ENCODE measurements at places on chromosomes 4 and X.

DNA sequence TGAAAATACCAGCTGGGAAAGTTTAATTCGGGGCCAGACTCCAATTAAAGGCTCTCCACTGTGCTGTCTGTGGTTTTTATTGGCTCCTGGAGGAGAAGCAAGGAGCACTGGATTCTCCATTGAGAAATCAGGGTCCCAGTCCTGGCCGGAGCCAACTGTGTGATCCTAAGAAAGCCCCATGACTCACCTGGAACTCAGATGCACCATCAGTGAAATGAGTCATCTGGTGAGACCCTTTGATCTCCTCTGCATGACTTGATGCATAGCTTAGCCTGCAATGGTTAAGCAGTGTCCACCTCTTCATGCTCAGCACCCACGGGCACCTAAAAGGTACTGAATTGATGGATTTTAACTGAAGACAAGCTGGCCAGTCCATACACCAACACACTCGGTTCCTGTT lies 119.2 kb upstream of the VCX3B start:
- no peak for DNase-seq

DNA sequence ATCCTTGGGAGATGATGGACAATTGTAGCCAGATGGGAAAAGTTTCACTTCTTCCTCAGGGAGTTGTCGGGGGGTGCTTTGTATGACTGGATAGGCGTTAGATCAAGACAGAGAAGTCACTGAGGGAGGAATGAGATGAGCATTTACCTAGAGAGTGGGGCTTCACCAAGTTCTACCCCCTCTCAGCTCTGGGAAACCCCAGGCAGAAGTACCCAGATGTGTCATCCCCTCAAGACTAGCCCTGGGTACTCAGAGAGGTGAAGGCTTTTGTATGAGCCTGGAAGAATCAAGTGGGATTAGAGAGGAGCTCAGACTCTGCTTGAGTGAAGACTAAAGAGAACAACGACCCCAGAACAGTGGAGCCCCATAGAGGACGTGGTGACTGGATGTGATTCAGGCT lies 1.9 kb downstream of the MAGEB1 start:
- DNase-seq = no peak

DNA sequence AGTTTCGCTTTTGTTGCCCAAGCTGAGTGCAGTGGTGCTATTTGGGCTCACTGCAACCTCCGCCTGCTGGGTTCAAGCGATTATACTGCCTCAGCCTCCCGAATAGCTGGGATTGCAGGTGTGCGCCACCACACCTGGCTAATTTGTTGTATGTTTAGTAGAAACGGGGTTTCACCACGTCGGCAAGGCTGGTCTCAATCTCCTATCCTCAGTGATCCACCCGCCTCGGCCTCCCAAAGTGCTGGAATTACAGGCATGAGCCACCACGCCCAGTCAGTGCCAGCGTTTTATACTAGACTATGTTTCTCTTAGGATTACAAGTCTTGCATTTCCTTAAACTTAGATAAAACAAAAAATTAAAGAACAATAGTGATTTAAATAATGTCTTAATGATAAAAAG lies 13.0 kb downstream of the KLF3 start:
- no peak for DNase-seq

DNA sequence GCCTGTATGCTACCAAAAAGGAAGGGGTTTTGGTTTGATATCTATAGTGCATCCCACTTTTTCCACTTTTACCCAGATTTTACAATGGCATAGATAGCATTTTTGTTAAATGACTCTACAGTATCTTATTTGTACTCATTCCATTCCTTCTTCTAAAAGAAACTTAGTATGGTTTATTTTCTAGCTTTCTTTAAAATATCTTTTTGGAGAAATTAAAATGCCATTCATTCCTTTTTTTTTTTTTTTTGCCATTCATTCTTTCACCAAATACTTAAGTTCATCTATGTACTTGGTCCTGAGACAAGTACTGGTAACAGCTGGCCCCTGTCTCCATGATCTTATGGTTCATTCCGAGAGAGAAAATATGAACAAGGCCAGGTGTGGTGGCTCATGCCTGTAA lies 49.1 kb downstream of the MID1 start:
- DNase-seq = no peak

DNA sequence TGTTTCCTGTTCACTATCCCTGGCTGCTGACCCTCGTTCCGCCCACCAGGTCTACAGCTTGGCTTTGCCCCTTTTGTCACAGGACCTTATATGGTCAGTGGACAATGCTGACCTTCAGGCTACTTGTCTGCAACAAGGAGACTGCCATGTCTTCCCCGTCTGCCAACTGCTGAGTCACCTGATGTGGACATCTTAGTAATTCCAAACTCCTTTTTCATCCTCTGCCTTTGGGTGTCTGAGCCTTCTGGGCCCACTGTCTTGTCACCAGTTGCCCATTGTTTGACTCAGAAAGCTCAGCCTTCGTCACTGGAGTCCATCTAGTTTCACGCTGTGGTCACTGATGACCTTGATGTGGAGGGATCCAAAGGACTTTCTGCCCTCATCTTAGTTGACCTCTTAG lies 30.2 kb downstream of the GPRIN3 start:
- no peak for DNase-seq

DNA sequence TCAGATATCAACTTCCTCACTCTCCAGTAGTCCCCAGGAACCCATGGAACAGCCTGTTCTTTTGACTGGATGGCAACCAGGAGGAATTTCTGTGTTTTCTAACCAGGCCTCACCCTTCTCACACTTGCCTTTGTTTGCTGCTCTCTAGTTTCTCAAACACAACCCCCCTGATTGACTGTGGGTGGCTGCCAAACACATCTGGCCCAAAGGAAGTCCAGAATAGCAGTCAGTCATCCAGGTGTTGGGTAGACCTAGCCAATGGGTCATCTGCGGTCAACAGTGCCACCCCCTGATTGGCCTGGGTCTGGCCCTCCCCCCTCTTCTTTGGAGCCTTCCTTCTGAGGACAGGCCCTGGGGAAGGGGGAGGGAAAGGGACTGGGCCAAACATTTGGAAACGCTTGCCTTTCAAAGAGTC lies 53.7 kb downstream of the MSX1 start:
- no peak for DNase-seq

GRCh38 chrX:38618180-38618579 lies 56.8 kb downstream of the TSPAN7 start:
- no peak for DNase-seq

DNA sequence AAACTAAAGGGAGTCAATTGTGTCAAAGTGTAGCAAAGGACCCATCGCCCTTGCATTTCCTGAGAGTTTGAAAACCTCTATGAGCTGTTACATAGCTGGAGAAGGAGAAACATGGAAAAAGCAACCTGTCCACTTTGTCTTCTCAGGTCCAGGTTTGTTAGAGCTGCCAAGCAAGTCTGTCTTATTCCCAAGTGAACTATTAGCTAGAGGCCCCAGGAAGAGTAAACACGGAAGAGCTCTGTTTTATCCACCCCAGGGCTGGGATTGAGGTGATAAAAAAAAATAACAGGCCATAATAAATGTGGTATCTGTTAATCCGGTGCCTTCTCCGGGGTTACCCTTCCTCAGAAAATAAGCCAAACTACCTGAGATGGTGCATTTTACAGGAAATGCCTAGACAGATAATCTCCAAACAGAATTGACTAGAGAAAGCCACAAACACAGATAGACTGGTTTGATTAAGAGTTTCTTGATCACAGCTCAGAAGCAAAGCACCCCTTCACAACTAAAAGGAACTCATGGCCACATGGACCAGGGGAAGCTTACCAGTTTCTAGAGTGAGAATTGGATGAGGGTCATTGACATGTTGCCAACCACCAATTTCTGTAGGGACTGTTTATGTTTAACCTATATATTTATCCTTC lies 35.9 kb upstream of the RELL1 start:
- peak; percentile 20 for DNase-seq

DNA sequence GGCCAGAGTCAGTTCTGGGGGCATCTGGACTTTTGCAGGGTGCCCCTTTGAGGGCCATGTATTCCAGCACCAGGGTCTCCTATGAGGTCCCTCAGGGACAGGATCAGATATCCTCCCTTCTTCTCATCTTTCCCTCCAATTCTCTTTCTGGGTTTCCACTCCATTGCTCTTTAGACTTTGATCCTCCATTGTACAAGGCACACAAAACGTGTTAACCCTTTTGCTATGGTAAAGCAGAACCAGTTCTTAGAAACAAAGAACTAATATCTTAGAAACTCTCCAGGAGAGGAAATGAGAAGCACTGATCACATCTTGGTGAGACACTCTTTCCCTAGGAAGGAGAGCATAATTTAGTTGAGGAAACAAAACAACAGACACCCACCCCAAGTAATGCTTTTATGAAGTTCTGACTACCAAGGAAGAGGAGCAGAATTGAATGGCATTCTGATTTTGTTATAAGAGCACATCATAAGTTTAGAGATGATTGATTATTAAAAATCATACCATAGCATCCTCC lies 200.7 kb upstream of the NPY2R start:
- no peak for DNase-seq

- peak; percentile 60 for DNase-seq
Observed at GRCh38 chr4:47531241-47531953, 46.3 kb downstream of the ATP10D start.

GRCh38 chr4:20395160-20395773 lies 143.6 kb downstream of the SLIT2 start:
- DNase-seq = no peak

GRCh38 chr4:33323393-33323792 lies 2603.2 kb downstream of the PCDH7 start:
- DNase-seq = no peak

DNA sequence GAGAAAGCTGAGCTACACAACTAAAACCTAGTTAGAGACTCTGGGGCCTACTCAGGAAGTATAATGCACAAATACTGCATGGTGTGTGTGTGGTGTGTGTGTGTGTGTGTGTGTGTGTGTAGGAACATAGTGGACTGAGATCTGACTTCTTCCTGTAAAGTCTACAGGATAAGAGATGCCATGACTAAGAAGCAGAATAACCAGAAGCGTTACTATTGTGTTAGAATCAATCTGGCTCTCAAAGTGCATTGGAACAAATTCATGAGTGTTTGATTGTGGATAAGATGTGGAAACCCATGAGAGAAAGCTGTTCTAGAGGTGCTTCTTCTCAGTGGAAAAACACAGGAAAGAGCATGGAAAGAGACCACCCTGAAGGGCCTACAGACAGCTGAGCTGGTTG lies 302.1 kb downstream of the INPP4B start:
- DNase-seq = no peak

- peak; percentile 40 for DNase-seq
Observed at GRCh38 chr4:2261853-2262144, at the start of gene MXD4. Gene MXD4, minus strand, starts transcription at chr4:2262109. Its CDS starts 129 bp downstream, at chr4:2261980.

GRCh38 chr4:134201216-134202161 lies at the start of gene PABPC4L:
Gene PABPC4L, minus strand, starts transcription at chr4:134201789. Its CDS starts 770 bp downstream, at chr4:134201019.
- DNase-seq = no peak

GRCh38 chr4:163810755-163811154 lies 316.3 kb downstream of the TMA16 start:
- DNase-seq = no peak

DNA sequence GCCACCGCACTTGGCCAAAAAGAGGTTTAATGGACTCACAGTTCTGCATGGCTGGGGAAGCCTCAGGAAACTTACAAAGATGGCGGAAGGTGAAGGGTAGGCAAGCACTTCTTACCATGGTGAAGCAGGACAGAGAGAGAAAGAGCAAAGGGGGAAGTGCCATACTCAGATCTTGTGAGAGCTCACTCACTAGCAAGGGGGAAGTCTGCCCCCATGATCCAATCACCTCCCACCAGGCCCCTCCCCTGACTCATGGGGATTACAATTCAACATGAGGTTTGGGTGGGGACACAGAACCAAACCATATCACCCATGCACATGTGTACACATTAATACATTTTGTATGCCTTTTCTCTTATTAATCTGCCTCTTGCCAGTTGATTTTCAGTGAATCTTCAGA lies 77.2 kb upstream of the HSD17B10 start:
- no peak for DNase-seq

- DNase-seq = no peak
Observed at GRCh38 chr4:68218044-68218443, 27.4 kb downstream of the TMPRSS11B start.

DNA sequence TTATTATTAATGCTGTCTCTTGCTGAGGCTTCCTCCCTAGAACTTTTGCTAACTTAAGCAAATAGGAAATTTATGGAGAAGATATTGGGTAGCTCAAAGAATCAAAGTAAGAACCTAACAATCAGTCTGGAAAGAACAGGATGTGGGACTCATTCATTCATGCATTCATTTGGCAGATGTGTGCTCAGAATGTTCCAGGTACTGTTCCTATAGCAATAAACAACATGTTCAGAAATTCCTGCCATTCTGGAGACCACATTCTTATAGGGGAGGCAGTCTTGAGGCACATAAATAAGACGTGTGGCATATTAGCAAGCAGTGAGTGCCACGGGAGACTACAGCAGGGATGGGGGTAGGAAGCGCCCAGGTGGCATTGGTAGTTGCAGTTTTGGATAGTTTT lies 5.0 kb downstream of the GRK4 start:
- DNase-seq = no peak

DNA sequence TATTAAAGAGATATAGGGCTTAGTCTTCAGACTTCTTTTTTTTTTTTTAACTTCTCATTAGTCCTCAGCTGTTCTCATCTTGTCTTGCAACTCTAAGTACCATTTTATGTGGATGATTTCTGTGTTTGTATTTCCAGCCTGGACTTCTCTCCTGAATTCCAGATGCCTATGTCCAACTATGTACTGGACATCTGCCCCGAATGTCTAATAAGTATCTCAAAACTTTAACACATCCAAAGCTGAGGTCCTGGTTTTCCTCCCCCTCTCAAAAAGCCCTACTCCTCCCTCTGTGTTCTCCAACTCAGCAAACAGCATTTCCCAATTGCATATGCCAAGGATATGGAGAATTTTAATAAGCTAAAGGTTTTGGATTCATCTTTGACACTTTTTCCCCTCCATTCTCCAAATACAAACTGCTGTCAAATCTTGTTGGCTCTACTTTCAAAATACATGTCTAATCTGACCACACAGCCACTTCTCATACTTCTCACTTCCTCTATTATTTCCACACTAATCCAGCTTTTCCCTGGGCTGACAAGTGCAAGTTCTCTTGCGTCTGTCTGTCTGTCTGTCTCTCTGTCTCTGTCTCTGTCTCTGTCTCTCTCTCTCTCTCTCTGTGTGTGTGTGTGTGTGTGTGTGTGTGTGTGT lies 79.8 kb downstream of the CLCN5 start:
- no peak for DNase-seq

- DNase-seq = no peak
Observed at GRCh38 chrX:10847333-10847732, 226.9 kb upstream of the MID1 start.

GRCh38 chr4:95263391-95263790 lies 285.4 kb downstream of the UNC5C start:
- no peak for DNase-seq

GRCh38 chr4:8160572-8160971 lies 2.0 kb upstream of the ABLIM2 start:
- DNase-seq = no peak

Measured in activated T-helper 2 cell treated with anti-CD3 and anti-CD28 coated beads, Interferon-gamma antibody, Interleukin-2, Interleukin-4, amounts not matched to agents 10 μg/mL and 5 μg/mL and 100 μg/mL, durations not matched to agents 14 hours and 24 hours and 36 hours (primary cell).